ENCODE measurements at places on chromosomes 1 and 21. TPM values are rescaled to one million over a fixed set of nuclear protein-coding genes. Genes with fewer than 3 reads are reported as not detected.

- H3K4me1 ChIP-seq, result peaks cover 5% of the 10 kb centered on the region
- no peak for DNase-seq
- no peak overlapping the region for H3K27ac ChIP-seq
- no peaks in the 10 kb centered on the region for H3K27me3 ChIP-seq
Measured at GRCh38 chr1:63782982-63783381, 9.2 kb downstream of the ROR1 start.

DNA sequence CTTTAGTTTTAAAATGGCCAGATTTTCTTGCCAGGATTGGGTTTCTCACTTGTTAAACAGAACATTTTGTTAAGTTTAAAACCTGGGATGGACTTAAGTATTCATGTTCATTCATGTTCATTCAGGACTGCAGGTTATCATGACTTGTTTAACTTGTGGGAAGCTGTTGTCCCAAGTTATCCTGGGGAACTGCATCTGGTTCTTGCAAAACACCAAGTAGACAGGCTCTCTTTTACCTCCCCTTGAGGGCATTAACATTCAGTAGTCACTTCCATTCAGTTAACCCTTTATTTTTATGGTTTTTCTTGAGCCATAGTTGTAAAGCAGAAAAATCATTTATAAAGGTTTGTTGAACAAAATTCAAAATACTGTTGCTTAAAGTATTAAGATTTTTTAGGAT lies 8.1 kb downstream of the SOD1 start:
- H3K27me3 ChIP-seq, result no peaks in the 10 kb centered on the region
- H3K4me1 ChIP-seq, result peaks cover 5% of the 10 kb centered on the region
- H3K4me3 ChIP-seq, result no peak overlapping the region
- H3K36me3 ChIP-seq, result peaks cover 77% of the 10 kb centered on the region
- DNase-seq, result no peak

DNA sequence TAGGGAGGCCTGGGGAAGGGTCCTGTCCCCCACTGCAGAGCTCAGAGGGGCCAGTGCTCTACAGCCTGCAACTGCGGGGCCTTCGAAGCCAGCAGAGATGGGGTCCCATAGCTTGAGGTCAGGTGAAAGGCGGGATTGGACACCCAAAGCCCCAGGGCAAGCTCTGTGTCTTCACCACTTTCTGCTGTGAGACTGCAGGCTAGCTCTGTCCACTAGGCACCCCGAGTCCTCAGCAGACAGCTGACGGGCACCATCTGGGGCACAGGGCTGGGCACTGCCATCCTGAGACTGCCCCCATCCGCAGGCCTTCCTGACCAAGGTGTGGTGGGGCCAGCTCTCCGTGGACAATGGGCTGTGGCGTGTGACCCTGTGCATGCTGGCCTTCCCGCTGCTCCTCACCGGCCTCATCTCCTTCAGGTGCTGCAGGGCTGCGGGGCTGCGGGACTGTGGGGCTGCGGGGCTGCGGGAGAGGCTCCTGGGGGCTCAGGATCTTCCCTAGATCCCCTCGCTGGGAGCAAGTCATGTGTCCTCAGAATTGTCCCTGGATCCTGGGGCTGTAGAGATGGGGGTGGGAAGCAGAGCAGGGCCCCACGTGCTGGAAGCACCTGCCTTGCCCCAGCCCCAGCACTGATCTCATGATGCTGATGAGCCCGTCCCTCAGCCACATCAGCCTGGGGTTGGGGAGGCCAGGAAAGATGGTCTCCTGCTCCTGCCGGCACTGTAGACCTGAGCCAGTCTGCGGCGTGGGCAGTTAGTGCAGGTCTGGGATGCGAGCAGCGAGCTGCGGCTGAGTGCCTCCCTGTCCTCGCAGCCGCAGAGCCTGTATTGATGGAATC lies 46.8 kb downstream of the TRPM2 start:
- DNase-seq, result no peak
- H3K27ac ChIP-seq, result no peak overlapping the region
- no peaks in the 10 kb centered on the region for H3K36me3 ChIP-seq
- no peak overlapping the region for H3K4me3 ChIP-seq

- H3K4me1 ChIP-seq, result peaks cover 22% of the 10 kb centered on the region
- H3K36me3 ChIP-seq, result peaks cover 18% of the 10 kb centered on the region
- no peak overlapping the region for H3K27ac ChIP-seq
- H3K27me3 ChIP-seq, result no peaks in the 10 kb centered on the region
Measured at GRCh38 chr1:230233786-230234185, 166.7 kb downstream of the GALNT2 start.

DNA sequence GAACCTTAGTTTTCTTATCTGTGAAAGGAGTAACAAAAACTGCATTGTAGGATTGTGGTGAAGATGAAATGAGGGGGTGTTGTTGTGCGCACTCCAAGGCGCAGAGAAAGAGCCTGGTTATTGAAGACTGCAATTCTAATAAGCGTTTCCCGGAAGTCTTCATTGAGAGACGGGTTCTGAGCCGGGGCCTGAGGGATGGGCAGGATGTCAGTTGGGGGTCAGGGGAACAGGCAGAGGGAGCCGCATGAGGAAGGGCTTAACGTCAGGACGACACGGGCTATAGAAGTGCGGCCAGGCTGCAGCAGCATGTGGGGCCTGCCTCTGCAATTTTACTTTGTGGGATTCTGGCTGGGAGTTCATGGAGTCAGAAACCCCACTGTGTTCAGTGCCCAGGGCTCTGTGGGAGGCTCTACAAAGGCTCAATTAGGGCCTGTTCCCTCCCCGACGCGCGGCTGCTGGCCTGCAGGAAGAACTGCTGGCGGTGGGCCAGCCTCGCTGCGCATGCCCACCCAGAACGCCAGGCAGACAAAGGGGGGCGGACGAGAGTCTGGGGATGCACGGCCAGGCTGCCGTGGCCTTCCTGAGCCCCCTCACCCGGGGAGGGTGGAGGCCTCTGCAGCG lies 20.7 kb downstream of the TRIM62 start:
- no peak for DNase-seq
- peaks cover 23% of the 10 kb centered on the region for H3K36me3 ChIP-seq
- H3K27ac ChIP-seq, result no peak overlapping the region
- H3K4me3 ChIP-seq, result no peak overlapping the region
- peaks cover 8% of the 10 kb centered on the region for H3K4me1 ChIP-seq
- H3K27me3 ChIP-seq, result no peaks in the 10 kb centered on the region

Gene LCE1D
- total RNA-seq, result not detected
